ENCODE measurements at places on chromosomes 5 and 9.

- DNase-seq, result no peak
Observed at GRCh38 chr5:73189871-73190376, 16.9 kb downstream of the TMEM174 start.

DNA sequence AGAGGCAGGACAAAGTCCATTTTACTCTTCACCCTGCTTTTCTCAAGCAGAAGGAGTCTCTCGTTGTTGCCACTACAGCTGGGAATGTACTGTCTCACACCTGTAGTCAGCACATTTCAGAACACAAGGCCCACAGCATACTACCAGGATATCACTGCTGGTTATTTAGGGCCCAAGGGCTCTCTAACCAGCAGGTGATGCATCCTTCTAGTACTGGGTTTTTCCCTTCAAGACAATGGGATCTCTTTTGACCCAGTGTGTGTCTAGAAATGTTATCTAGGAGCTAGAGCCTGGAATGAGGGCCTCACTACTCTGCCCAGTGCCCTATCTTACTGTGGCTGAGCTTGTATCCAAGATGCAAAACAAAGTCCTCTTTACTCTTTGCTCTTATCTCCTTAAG is 235.1 kb upstream of the PRR16 start:
- DNase-seq, result no peak

DNA sequence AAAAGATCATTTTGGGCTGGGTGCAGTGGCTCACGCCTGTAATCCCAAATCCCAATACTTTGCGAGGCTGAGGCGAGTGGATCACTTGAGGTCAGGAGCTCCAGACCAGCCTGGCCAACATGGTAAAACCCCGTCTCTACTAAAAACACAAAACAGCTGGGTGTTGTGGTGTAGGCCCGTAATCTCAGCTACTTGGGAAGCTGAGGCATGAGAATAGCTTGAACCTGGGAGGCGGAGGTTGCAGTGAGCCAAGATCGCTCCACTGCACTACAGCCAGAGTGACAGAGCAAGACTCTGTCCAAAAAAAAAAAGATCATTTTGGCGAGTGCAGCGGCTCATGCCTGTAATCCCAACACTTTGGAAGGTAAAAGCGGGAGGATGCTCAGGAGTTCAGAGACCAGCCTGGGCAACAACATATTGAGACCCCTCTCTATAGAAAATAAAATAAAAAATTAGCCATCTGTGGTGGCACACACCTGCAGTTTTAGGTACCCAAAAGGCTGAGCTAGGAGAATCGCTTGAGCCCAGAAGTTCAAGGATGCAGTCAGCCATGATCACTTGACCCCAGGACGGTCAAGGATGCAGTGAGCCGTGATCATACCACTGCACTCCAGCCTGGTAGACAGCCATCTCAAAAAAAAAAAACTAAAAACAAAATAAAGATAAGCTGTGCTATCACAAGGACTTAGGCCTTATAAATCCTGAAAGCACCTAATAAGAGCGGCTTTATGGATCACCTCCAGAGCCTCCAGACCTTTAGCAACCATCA is 16.2 kb downstream of the PPP2CA start:
- no peak for DNase-seq

- no peak for DNase-seq
Observed at GRCh38 chr9:128706671-128707381, 4.5 kb downstream of the PKN3 start.

- no peak for DNase-seq
Observed at GRCh38 chr5:3022665-3023064, 271.2 kb upstream of the IRX2 start.

DNA sequence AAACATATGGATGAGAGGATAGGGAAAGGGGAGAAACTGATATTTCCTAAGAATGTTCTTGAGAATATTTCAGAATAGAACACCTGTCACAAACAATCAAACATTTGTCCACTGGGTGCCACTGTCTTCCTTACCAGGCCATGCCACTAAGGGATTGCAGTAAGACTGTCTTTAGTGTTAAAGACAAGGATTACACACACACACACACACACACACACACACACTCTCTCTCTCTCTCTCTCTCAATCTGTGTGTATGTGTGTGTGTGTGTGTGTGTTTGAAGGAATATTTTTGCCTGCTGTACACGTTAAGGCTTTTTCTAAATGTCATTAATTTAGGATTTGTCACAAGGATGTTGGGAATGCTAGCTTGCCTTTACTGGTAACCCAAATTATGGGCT is 54.4 kb downstream of the CCDC192 start:
- DNase-seq, result peak; percentile 1

DNA sequence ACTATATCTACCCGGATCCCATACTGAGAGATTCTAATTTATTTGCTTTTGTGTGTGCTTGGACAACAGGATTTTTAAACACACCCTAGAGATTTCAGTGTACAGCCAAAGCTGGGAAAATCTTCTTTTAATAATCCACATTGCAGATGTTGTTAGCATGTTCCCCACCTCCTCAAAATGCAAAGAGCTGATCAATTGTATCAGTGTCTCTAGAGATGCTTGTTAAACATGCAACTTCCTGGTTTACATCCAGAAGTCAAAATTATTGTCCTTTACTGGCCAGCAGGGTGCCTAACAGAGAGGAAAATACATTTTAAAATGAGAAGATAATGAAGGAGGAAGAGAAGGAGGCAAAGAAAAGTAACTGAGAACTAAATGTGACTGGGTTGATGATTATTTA is 793.3 kb downstream of the SEMA5A start:
- DNase-seq, result no peak

Data from NCI-H1436 (cell line).